ENCODE measurements at places on chromosomes 7 and 10. TPM values are rescaled to one million over a fixed set of nuclear protein-coding genes. Genes with fewer than 3 reads are reported as not detected.
A peak's percentile ranks its signal among the peaks of the same experiment; 100 is the strongest.

GRCh38 chr7:151426904-151427704, 12.8 kb downstream of the CRYGN start:
- H3K4me1 ChIP-seq = peaks cover 17% of the 10 kb centered on the region
- no peak overlapping the region for H3K4me3 ChIP-seq
- H3K27ac ChIP-seq = no peak overlapping the region
- H3K36me3 ChIP-seq = no peaks in the 10 kb centered on the region
- H3K27me3 ChIP-seq = no peaks in the 10 kb centered on the region

DNA sequence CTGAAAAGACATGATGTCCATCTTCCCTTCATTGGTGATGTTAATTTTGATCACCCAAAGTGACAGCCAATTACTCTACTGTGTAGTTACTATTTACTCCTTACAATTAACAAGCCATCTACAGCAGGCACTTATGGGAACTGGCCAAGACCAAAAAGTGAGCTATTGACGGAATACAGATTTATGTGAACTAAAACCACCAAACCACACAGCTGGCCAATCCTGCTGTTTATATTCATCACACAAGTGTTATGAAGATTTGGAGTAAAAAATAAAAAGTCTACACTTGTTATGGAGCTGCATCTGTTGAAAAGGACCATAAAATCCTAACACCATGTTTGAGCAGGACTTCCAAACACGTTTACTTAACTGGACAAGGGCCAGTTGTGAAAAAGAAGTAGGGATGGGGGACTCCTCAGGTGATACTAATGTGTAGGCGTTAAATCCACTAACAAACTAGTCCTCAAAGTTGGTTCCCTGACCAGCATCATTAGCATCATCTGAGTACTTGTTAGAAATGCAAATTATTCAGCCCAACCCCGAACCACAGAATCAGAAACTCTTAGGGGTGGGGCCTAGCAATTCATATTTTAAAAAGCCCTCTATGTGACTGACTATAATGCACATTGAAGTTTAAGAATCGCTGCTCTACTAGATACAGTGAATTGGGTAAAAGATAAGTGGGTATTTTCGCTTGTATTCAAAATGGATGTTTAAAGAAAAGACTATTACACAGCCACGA, 11.6 kb downstream of the MCMBP start:
- H3K27me3 ChIP-seq = no peaks in the 10 kb centered on the region
- peaks cover 3% of the 10 kb centered on the region for H3K36me3 ChIP-seq
- no peaks in the 10 kb centered on the region for H3K4me1 ChIP-seq
- H3K4me3 ChIP-seq = no peak overlapping the region

- peak; percentile 72 for DNase-seq
- H3K4me3 ChIP-seq = peak overlapping the region; percentile 87
- H3K27me3 ChIP-seq = no peaks in the 10 kb centered on the region
- no peaks in the 10 kb centered on the region for H3K36me3 ChIP-seq
- H3K27ac ChIP-seq = peak overlapping the region; percentile 81
- H3K4me1 ChIP-seq = peaks cover 18% of the 10 kb centered on the region
These were observed 839 bp downstream of the IKZF5 start for GRCh38 chr10:123007558-123008354.

The H2BK1 gene
- not detected for total RNA-seq
